ENCODE measurements at places on chromosomes 1 and 21.

GRCh38 chr1:228448372-228448771, 31.7 kb upstream of the TRIM17 start:
- DNase-seq, result no peak

DNA sequence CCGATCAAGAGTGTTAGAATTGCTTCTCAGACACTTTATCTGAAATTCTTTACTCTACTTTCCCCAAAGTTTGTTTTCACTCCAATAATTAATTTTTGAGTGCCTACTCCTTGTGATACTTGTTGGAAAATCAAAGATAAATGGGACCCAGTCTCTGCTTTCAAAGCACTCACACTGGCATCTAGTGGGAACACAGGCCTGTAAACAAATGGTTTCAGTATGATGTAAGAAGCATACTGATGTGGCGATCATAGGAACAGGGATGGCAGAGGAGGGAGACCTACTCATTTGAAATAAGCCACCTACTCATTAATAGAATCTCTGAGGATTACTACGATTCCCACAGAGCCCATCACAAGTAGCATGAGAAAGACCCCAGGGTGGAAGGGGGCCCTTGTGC, 273.7 kb upstream of the ST6GALNAC5 start:
- no peak for DNase-seq

DNA sequence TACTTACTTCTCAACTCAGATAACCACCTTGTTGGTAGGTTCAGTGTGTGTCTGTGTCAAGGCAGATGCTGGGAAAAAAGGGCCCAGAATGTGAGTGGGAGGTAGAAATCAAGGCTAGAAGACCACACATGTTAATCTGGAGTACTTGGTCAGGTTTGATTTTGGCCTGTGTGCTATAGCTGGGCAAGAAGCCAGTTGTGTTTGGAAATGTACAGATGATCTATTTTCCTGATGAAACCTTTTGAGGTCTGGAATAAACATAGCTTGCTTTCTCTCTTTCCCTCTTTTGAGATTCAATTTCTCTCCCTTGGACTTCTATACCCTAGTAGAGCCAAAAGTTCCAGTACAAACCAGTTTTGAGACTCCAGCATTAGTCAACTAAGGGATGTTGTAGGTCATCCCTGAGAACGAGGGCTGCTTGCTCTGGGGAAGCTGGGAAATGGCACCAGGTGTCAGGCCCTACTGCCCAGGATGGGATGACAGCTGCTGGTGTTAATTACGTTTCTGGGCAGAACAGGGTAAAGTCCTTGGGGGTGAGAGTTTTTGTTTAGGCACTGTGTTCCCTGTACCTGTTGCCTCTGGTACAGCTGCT, 15.8 kb downstream of the MAPKAPK2 start:
- no peak for DNase-seq

GRCh38 chr1:30316056-30316455, 407.3 kb downstream of the MATN1 start:
- DNase-seq, result no peak

- no peak for DNase-seq
Measured at GRCh38 chr21:23507501-23507900, 2099.8 kb downstream of the MRPL39 start.

DNA sequence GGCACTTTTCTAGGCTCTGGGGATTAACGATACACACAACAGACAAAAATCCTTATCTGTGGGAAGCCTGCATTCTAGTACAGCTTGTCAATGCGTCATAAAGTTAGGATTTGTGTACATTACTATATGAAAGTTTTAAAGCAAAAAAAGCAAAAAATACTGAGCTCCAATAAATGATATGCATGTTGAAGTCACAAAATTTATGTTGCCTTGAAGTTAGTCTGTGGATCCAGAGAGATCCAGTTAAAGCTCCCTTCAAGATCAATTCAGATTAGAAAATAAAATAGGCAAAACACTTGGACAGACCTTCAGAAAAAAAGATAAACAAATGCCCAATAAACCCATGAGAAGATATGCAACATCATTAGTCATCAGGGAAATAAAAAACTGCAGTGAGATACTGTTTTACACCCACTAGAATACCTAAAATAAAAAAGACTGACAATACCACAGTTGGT, 33.1 kb upstream of the KCNQ4 start:
- no peak for DNase-seq

DNA sequence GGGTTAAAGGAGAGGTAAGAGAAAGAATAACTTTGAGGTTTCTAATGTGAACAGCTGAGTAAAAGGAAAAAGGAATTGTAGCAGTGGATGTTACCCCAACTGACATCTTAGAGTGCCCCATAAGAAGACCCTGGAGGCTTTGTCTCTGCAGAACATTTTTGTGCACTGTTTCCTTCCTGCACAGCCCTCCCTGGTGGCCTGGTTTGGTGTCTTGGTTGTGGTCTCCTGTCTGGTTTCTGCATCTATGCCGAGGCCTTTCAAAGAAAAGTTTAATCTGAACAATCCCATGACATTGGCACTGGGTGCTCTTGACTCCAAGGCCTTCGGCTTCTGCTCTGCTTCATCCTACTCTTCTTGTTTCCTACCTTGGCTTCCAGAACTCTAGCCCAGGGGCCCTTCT, 57.8 kb downstream of the RHOU start:
- no peak for DNase-seq
